Purkinje cell (primary cell): ENCODE measurements at places on chromosomes 3 and 15. TPM values are rescaled to one million over a fixed set of nuclear protein-coding genes. Genes with fewer than 3 reads are reported as not detected.

The MYZAP gene
- 3.5 TPM in 1 of 2 replicates, not detected in the other for polyA plus RNA-seq

The CKMT1B gene
- 73.4 and 92.8 TPM in 2 replicates for polyA plus RNA-seq

The CSTA gene
- not detected in 2 replicates for polyA plus RNA-seq

The MKRN3 gene
- 6.7 and 14.7 TPM in 2 replicates for polyA plus RNA-seq

The CFAP20DC gene
- polyA plus RNA-seq = 1.2 and 1.4 TPM in 2 replicates

The DGKG gene
- polyA plus RNA-seq = 66.0 and 73.5 TPM in 2 replicates

The DPPA2 gene
- polyA plus RNA-seq = not detected in 2 replicates

The ITPR1 gene
- polyA plus RNA-seq = 6,657 and 7,924 TPM in 2 replicates

The ZNF620 gene
- 0.53 and 2.5 TPM in 2 replicates for polyA plus RNA-seq

The DMXL2 gene
- 62.4 and 68.6 TPM in 2 replicates for polyA plus RNA-seq

The ST8SIA2 gene
- polyA plus RNA-seq = 3.9 and 12.1 TPM in 2 replicates

The TEX55 gene
- not detected in 2 replicates for polyA plus RNA-seq

The TGM5 gene
- polyA plus RNA-seq = 0.24 TPM in 1 of 2 replicates, not detected in the other

The ZNF501 gene
- polyA plus RNA-seq = 0.20 and 2.7 TPM in 2 replicates

The HGD gene
- polyA plus RNA-seq = not detected in 2 replicates

The TBCCD1 gene
- polyA plus RNA-seq = 6.0 and 8.7 TPM in 2 replicates

The SLC2A2 gene
- 0.09 TPM in 1 of 2 replicates, not detected in the other for polyA plus RNA-seq

The CHRNA7 gene
- polyA plus RNA-seq = 1.7 TPM in 1 of 2 replicates, not detected in the other

The FAM162A gene
- 337 and 434 TPM in 2 replicates for polyA plus RNA-seq

The SOX14 gene
- not detected in 2 replicates for polyA plus RNA-seq

The SPATA12 gene
- not detected in 2 replicates for polyA plus RNA-seq

The TMEM158 gene
- 4.4 and 6.0 TPM in 2 replicates for polyA plus RNA-seq

The LSAMP gene
- polyA plus RNA-seq = 12.8 and 39.6 TPM in 2 replicates

The SMCO1 gene
- polyA plus RNA-seq = 1.5 TPM in 1 of 2 replicates, not detected in the other

The ITIH1 gene
- not detected in 2 replicates for polyA plus RNA-seq

The ADPRH gene
- polyA plus RNA-seq = 0.70 and 1.3 TPM in 2 replicates

The SCAANT1 gene
- not detected in 2 replicates for polyA plus RNA-seq

The BFSP2 gene
- not detected in 2 replicates for polyA plus RNA-seq
